Stimulated activated CD4-positive, alpha-beta T cell treated with anti-CD3 and anti-CD28 coated beads, TNF-alpha, amount 100 ng/mL, for 1 hour (primary cell): ENCODE measurements at places on chromosomes 4 and X.

- no peak for DNase-seq
Observed at GRCh38 chr4:25160714-25161592, 704 bp upstream of the SEPSECS start.

GRCh38 chrX:9747644-9748043 lies 18.0 kb downstream of the GPR143 start:
- no peak for DNase-seq

DNA sequence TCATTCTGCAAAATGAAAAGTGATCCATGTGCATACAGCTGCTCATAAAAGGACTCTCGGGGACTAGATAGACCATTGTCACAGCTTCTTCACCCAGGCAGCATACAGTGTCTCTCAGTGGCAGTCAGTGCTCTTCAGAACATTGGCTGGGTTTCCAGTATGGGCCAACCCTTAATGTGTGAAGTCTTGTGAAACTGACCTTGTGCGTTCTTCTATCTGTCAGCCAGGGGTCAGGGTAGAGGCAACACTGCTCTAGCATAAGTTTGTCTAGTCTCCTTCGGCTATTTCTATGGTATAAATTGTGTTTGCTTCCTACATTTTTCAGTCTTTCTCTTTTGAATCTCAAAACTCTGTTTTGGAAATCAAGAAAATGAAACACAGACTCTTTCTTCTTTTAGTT lies 37.0 kb upstream of the SMIM31 start:
- DNase-seq: no peak

DNA sequence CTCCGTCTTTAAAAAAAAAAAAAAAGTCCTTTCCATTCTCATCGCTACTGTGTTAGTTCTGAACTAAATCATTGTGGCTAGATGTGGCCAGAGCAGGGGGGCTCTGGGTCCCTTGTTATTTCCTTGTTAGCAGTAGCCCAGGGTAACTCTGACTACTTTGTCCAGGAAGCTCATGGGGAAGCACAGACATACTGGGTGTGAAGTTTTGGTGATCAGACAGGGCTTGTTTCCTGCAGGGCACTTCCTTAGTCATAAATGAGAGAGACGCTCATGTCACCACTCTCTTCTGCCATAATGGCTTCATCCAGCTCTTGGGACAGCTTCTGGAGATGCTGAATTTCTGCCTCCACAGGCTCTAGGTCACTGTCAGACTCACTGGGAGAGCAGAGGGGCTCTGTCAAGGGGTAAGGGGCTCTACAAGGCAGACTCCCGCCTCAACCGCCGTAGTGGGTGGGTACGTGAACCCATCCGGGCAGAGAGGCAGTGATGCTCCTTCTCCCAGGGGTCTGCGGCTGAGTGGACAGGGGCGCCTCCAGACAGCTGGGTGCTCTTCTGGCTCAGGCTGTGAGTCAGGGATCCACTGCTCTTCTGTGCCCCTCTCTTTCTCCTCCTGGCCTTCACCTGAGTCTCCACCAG lies 12.9 kb downstream of the STIM2 start:
- DNase-seq: no peak

GRCh38 chrX:96987228-96987627 lies 103.5 kb downstream of the RPA4 start:
- no peak for DNase-seq
